ENCODE measurements at places on chromosomes 16 and 17. TPM values are rescaled to one million over a fixed set of nuclear protein-coding genes. Genes with fewer than 3 reads are reported as not detected.

GRCh38 chr16:41439-42068 lies 11.9 kb downstream of the POLR3K start:
- DNase-seq = no peak

GRCh38 chr16:65934443-65934842 lies 432.0 kb upstream of the CDH5 start:
- no peak for DNase-seq

DNA sequence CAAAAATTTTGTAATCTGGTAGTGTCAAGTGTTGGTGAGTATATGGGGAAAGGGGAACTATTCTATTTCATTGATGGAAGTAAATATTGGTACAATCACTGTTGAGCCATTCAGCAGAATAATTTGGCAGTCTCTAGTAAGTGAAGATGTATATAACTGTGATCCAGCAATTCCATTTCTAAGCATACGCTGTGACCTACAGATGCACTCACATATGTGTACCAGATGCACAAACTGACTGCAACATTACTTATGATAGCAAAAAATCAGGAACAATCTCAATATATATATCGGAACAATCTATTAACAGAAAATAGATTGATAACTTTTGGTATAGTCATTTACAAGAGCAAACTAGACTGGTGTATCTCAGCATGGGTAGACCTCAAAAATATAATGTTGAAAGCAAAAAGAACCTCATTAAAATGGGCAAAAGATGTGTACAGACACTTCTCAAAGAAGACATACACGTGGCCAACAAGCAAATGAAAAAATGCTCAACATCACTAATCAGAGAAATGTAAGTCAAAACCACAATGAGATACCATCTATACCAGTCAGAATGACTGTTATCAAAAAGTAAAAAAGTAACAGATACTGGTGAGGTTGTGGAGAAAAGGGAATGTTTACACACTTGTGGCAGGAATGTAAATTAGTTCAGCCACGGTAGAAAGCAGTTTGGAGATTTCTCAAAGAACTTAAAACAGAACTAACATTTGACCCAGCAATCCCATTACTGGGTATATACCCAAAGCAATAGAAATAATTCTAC lies 20.7 kb downstream of the ADAP2 start:
- DNase-seq = no peak

GRCh38 chr17:81859906-81860755 lies at the start of gene P4HB:
P4HB (minus strand) TSS chr17:81860535; CDS start chr17:81860471, 64 bp downstream.
- DNase-seq = no peak

DNA sequence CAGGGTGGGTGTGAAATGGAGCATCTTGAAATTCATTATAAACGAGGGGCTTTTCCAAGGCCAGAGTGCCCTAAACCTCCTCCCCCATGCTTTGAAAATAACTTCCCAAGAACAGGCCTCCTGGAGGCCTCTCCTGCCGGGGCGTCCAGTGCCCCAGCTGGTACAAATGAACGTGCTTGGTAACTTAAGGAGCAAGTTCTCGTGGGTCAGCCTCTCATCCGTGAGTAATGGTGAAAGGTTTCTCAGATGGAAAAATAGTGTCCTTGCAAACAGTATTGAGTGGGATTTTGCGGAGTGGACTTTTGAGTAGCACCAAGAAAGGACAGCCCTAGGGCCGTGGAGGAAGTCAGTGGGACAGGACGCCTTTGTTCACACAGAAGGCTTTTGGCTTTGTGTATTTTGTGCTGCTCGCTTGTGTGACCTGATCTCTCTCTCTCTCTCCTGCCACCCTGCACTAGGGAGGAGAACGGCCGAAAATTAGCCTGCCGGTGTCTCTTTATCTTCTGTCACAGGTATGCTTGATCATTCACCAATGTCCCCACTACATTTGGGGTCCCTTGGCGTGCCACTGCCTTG lies 34.6 kb downstream of the CLEC16A start:
- no peak for DNase-seq

Gene CCDC40
- total RNA-seq = 0.15 TPM

Gene FLYWCH1
- 61.1 TPM for total RNA-seq

- DNase-seq = no peak
Measured at GRCh38 chr16:88453217-88453531, at the start of gene ZFPM1. ZFPM1 (plus strand) TSS chr16:88453280; CDS start chr16:88453639, 359 bp downstream.

Gene PPL
- total RNA-seq = not detected

Gene SGF29
- total RNA-seq = 38.6 TPM

GRCh38 chr17:83185023-83186002 lies 105.9 kb downstream of the METRNL start:
- no peak for DNase-seq

Gene CCL5
- 30.2 TPM for total RNA-seq

- no peak for DNase-seq
Measured at GRCh38 chr17:48351911-48352332, 78.1 kb downstream of the SKAP1 start.
